ENCODE measurements at places on chromosomes 2 and 18. TPM values are rescaled to one million over a fixed set of nuclear protein-coding genes. Genes with fewer than 3 reads are reported as not detected.

Gene GPAT2
- total RNA-seq = 14.4 TPM

Gene MYO5B
- total RNA-seq = 0.02 TPM

Gene HMSD
- 25.0 TPM for total RNA-seq

Gene NT5DC4
- total RNA-seq = not detected

Gene DOK6
- total RNA-seq = not detected

Gene DYSF
- 0.07 TPM for total RNA-seq

Gene CD226
- 19.4 TPM for total RNA-seq

Gene ST8SIA3
- total RNA-seq = not detected

Gene RASGRP3
- total RNA-seq = 2.3 TPM

Gene KANSL1L
- 4.4 TPM for total RNA-seq

Gene CCDC121
- 0.17 TPM for total RNA-seq

Gene LCT
- 0.07 TPM for total RNA-seq

Gene SPATS2L
- total RNA-seq = 8.9 TPM

Gene RAD51AP2
- not detected for total RNA-seq

Gene SIGLEC15
- total RNA-seq = not detected

Gene TMEM178A
- total RNA-seq = 0.25 TPM

Gene COL5A2
- 3.1 TPM for total RNA-seq

Gene RPL37A
- total RNA-seq = 4,871 TPM

Gene TTN
- 0.91 TPM for total RNA-seq

Gene IL18R1
- 18.4 TPM for total RNA-seq

Gene OLA1
- total RNA-seq = 142 TPM

Gene MERTK
- 0.57 TPM for total RNA-seq

Gene TBR1
- total RNA-seq = not detected

Gene AGXT
- total RNA-seq = not detected

Gene SLC5A7
- total RNA-seq = not detected

Gene SERPINB12
- total RNA-seq = not detected

Gene SPR
- total RNA-seq = 8.7 TPM

Gene CNDP1
- total RNA-seq = not detected

Gene WNT10A
- 1.1 TPM for total RNA-seq

Gene AQP12B
- not detected for total RNA-seq

Gene SCYGR4
- total RNA-seq = not detected
